ENCODE measurements at places on chromosomes 13 and 19.
A peak's percentile ranks its signal among the peaks of the same experiment; 100 is the strongest.

GRCh38 chr19:46954502-46954992 is 65.1 kb upstream of the NPAS1 start:
- DNase-seq: no peak

DNA sequence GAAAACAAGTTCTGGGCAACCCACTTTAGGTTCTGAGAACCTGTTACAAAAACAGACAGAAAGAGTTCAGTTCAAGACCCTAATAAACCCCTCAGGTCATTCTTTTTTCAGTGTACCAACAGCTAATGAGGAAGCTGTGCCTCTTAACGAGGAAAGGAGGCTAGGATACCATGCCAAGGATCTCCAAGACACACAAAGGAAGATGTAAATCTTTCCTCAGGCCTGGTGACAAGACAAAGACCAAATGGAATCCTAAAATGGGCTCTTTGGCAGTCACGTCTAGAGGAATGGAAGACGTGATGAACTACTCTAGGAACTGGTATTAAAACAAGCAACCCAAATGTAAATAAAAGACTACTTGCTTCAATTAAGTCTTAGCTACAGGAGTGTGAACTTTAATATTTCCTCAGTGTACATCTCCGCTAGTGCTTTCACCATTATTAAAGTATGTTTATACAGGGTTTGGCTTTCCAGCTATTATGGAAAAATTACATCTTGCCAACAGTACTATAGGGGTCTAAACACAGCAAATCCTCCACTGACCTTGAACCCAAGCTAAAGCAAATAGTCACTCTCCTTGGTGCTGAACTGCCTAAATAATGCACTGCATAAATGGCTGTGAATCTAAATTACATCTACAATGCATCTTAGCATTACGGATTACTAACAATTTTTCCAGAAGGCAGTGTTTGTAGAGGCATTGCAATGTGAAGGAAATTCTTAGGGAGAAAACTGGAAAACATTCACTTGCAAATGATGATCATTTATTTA is 42.3 kb downstream of the ENOX1 start:
- DNase-seq: peak; percentile 30

- DNase-seq: peak; percentile 83
These were observed 44.8 kb upstream of the ARGLU1 start for GRCh38 chr13:106612688-106613087.

- DNase-seq: no peak
These were observed 8.3 kb downstream of the C19orf53 start for GRCh38 chr19:13782537-13782936.

DNA sequence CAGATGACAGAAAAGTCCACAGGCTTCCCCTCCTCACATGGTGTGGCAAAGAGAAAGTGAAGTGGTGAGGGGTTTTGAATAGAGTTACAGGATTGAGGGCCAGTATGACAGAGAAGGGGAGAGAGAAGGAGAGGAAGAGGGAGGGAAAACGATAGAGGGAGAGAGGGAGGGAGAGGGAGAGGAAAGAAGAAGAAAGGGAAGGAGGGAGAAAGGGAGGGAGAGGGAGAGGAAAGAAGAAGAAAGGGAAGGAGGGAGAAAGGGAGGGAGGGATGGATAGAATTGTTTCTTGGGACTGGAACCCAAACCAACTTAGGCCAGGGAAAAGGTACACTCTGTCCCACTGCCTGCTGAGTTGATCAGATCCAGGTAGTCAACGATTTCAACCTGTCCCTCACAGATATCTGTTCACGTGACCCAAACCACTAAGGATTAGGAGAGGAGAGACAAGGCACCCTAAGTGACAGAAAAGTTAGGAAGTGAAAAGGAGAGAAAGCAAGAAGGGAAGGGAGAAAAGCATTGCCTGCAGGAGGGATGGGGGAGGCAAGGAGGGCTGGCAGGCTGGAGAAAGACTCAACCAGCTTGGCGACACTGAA is 8.1 kb upstream of the IGFL3 start:
- no peak for DNase-seq

- peak; percentile 94 for DNase-seq
These were observed 3.0 kb upstream of the ZFP36 start for GRCh38 chr19:39403331-39404312.

DNA sequence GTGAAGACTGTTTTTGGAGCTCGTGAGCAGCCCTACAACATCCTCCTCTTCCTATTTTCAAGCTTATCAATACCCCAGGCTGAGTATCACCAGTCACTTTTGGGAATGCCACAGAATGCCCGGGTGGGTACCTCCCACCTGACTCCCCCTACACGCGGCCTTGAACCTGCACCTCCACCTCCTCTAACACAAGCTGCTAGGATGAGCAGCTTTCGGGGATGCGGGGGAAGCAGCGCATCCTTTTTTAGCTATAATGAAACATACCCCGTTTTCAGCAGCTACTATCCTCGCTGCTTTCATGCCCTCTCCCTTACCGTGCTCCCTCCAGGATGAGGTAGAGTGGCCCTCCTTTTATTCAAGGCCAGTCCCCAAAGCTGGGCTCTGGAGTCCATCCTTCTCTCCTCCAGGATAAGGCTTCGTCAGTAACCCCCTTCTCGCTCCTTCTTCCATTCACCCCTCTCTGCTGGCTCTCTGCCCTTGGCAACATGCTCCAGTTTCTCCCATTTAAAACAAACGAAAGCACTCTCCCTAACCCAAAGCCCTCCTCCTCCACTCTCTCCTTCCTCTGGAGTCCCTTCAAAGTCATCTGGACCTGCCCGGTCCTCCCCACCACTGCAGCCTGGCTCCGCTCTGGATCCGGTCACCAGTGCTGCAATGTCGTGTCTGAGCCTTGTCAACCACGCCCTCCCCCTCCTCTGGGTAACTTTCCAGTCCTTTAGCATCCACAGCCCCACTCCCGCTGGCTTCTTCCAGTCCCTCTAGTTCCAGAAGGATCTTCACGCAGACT is 55.3 kb downstream of the STK24 start:
- DNase-seq: no peak

DNA sequence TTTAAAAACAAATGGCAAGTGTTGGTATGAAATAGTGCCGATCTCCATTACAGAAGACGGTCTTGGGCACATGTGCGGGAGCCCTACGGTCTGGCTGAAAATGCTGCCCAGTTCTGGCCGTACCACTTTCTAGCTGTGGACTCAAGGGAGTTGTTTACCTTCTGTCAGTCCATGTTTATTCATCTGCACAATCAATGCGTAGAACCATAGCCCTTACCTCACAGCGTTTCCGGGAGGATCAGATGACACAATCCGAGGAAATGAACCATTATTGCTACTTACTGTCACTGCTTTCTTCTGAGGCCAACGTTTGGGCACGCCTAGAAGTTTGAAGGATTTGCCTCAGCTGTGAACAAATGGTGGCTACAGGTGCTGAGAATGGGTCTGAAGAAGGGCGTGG is 31.2 kb downstream of the GADD45B start:
- DNase-seq: peak; percentile 40

DNA sequence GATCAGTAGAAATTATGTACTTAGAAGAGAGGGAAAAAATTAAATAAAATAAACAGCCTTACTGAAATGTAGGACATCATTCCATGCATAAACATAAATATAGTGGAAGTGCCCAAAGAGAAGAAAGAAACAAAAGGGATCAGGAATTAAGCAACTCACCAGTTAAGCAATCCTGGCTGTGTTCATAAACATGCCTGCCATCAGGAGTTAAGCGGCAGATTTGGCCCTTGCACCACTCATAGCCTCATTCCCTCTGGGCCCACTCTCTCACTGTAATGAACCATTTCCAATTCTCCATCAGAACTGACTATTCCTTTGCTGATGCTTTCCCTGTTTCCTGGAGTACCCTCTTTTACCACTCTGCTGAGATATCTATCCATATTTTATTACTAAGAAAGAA is 281.4 kb downstream of the LHFPL6 start:
- DNase-seq: no peak

GRCh38 chr13:58083064-58083463 is 451.5 kb downstream of the PCDH17 start:
- no peak for DNase-seq

DNA sequence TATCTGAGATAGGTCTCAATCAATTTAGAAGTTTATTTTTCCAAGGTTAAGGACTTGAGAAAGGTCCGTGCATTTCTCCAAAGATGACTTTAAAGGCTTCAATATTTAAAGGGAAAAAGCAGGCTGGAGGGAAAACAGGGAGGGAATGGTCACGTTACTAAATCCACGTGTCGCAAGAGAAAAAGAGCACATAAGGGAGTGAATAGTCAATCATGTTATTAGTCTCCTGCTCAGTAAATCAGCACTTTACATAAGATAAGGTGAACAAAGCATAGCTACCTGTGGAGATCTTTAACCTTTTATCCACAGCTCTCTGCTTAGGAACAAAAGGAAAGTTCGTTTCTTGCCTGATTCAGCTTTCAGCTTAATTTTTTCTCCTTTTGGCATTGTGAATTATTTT is 31.3 kb upstream of the LSM14A start:
- no peak for DNase-seq

All from hematopoietic multipotent progenitor cell treated with erythropoietin and hydrocortisone succinate and interleukin-3 and kit ligand, for 4 days (in vitro differentiated cells).